Airway epithelial cell (primary cell): ENCODE measurements at places on chromosomes 2 and 18. TPM values are rescaled to one million over a fixed set of nuclear protein-coding genes. Genes with fewer than 3 reads are reported as not detected.

SNTG2 gene
- not detected in 2 replicates for total RNA-seq

RND3 gene
- total RNA-seq: 45.8 and 50.6 TPM in 2 replicates

CNTNAP5 gene
- total RNA-seq: not detected in 2 replicates

ENOSF1 gene
- total RNA-seq: 19.8 and 22.8 TPM in 2 replicates

HDAC4 gene
- 5.4 and 19.3 TPM in 2 replicates for total RNA-seq

PMAIP1 gene
- 6.3 and 8.0 TPM in 2 replicates for total RNA-seq

LCT gene
- not detected in 2 replicates for total RNA-seq

UBXN4 gene
- total RNA-seq: 33.1 and 43.9 TPM in 2 replicates

CRYGC gene
- not detected in 2 replicates for total RNA-seq

EHD3 gene
- 3.4 and 4.6 TPM in 2 replicates for total RNA-seq
